ENCODE measurements at places on chromosomes 12 and 14.

DNA sequence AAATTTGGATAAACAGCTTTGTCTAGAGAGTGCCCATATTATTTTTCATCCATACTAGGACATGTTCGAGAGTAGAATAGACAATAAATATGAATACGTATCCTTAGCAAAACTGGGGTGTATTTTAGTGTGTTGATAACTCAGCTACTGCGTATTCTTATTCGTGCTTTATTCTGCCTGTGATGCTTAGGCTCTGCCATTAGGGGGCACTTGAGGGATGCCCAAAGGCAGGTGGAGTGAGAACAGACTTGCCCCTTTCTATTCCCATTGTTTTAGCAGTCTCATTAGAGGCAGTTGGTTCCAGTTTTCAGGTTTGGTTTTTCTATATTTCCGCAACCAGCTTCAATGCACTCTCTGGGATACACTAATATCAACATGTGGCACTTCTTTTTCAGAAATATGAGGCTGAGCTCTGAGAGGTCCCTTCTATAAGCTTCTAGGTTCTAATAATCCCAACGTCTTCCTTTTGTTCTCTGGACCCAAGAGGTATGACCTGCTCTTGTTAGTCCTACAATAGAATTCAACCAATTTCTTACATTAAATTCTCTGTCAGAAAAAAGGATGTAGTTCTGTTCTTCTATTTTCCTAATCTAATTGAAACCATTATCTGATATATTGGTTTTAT is 985.7 kb upstream of the FBXO33 start:
- DNase-seq = no peak

GRCh38 chr14:66541627-66542026 is 33.7 kb downstream of the GPHN start:
- no peak for DNase-seq

DNA sequence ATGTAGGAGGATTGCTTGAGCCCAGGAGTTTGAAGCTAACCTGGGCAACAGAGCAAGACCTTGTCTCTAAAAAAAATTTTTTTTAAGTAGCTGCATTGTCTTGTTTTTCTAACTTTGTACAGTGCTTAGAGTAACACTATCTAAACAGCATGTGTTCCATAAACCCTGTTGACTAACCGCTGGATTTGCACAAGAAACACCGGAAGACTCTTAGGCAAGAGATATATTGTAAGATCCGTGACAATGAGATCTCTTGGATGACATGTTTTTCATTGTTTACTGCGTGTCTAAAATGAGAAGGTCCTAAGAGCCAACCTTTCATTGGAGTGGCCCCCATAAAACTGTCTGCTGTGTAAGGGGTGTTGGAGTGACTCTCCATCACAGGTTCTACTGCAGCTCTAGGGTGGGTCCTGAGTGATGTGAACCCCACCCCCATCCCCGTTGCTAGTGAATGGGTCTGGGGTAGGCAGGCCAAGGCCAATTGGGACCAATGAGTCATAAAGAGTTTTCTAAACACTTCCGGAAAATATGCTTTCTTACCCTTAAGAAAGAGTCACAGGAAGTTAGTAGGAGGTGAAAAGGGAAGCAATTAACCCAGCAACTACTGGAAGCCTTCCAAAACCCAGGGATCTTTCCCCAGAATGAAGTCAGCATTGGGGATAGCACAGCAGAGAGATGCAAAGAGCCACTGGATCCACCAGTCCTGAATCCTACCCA is 24.3 kb upstream of the PCNX1 start:
- DNase-seq = no peak

DNA sequence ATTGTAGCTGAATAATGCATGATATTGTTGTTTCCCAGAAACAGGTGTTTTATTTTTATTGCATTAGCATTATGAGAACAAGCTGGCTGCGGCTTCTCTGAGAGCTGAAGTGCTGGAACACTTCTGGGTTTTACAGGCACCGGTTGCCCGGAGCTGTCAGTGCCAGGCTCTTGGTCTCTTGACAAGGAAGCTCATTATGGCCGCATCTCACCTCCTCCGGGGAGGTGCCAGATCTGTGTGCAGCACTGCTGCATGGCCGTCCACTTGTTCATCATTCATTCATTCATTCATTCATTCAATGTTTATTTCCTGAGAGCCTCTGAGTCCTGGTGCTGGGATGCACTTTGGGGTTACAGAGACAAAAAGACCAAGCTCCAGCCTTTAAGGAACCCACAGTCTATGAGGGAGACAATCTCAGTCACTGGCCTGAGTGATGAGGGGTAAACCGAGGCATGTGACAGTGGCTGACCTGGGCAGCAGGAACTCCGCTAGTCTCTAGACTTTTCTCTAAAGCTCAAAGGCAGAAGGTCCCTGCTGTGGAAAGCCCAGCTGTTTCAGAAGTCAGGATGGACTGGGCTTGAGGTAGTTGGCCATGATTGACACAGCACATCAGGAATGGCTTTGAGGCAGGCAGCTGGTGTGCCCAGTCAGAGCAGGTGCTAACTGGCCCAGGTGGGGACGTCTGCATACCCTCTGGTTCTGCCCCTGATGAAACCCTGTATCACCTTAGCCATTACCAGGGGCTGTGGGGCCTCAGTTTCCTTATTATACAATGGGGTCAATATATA is 181.0 kb downstream of the ADGRD1 start:
- DNase-seq = no peak

DNA sequence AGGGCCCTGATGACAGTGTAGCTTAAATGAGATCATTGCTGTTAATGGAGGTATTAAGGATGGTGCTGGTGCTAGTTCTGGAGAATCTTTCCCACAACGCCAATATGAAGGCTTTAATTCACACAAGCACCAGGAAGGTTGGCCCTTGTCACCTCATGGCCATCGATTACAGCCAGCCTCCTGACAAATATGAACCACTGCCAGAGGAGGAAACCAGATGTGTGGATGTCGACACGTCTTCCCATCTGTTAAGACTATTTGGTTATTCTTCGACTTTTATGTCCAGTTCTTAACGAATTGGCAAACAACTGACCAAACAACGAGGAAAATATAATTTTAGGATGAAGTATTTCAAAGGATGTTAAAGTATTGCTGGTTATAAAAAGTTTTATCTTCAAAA is 79.5 kb downstream of the PIK3C2G start:
- DNase-seq = no peak

DNA sequence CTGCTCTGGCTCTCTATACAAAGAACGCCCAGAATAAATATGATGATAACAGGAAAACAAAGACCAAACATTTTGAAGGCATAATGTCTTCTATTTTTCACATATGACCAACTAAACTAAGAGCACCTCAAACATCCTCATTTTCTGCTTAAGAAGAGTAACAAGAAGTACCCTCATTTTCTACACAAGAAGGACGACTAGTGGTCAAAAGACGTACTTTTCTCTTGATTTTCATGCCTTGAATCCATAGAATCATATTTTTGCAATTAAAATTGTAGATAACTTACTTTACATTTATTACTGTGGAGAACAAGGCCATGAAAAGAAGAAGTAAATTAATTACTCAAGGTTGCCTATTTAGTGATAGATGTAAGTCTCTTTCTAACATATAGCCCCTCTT is 358.6 kb downstream of the DUSP6 start:
- DNase-seq = no peak

DNA sequence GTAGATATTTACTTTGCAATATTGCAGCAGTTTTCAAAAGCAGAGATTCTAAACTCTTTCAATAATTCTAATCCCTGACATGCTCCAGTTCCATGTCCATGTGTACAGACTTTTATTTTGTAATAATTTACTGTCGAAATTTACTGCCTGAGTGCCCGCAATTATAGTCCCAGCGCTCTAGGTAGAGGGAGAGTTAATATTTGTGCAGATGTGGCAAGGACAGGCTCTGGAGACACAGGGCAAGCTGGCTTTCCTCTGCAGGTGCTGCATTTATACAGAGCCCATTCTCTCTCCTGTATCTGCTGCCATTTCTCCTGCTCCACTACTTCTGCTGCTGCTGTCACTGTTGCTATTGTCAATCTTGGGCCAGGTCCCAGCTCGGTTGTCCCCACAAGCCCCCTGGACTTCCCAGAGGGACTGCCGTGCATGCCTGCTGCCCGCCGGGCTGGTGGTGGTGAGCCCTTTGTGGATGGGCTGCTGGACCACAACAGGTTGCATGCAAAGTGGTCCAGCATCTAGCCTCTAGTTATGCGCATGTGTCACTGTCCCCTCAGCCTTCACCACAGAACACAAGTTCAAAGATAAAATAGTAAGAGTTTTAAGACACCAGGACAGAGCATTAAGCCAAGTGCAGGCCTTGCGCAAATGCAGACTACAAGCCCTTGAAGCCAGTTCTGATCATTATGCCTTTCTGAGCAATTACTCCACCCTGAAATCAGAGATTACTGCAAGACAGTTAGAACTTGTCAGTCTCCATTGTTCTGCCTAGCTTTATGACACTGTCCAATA is 40.8 kb upstream of the CSRP2 start:
- no peak for DNase-seq

DNA sequence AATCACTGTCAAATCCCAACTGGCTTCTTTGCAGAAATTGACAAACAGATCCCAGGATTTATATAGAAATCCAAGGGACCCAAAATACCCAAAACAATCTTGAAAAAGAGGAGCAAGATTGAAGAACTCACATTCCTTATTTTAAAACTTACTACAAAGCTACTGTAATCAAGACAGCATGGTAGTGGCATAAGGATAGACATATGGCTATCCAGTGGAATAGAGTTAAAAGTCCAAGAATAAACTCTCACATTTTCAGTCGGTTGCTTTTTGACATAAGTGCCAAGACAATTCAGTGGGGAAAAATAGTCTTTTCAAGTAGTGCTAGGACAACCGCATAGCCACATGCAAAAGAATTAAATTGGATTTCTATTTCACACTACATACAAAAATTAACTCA is 81.0 kb upstream of the HOXC13 start:
- DNase-seq = no peak

DNA sequence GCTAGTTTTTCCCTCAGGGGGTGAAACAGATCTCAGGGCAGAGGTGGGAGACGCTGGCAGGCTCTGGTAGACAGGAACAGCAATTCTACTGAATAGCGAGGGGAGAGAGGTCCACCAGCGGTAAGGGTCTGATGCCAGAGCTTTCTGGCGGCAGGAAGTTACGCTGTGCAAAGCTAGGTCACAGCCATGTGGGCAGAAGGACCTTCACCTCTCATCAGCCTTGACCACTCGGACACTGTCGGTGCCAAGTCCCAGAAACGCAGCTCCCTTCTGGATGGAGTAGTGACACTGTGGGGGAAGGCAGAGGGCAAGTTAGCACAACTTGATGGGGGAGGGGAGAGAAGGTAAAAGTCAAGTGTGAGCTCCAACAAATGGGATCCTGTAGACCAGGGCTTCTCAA is 10.3 kb upstream of the ZNF740 start:
- no peak for DNase-seq

DNA sequence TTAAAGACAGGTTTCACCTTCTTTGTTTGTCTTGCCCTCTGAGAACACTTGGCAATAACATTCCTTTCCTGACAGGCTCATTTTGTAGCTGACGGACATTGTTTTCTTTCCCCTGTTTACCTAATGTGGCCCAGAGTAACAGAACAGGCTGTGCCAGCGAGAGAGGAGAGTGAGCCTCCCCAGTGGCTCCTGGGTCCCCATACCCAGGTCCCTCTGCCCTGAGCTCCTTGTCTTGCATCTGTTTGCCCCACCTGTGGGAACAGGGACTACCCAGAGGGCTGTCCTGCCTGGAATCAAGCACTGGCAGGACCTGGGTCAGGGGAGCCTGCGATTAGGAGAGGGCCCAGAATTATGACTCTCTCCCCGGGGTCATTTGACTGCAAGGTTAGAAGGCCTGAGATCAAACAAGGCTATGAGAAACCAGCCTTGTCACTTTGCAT is 222.9 kb downstream of the ZFP36L1 start:
- DNase-seq = no peak

DNA sequence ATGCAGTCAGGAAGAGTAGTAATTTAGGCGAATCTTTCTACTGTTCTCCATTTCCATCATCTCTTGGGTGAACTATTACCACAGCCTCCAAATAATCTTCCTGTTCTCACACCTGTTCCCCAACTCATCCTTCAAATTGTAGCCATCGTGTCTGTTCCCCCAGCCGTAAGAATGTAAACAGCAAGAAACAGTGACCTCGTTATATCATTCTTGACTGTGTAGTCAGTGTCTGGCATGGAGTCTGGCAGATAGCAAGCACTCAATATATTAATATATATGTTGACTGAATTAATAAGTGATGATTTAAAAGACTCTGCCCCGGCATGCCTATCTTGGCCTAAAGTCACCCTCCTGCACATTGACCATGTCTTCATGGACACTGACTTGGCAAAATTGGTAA is 20.3 kb downstream of the PDE6H start:
- no peak for DNase-seq

GRCh38 chr14:52115286-52115685 is 46.4 kb upstream of the NID2 start:
- DNase-seq = no peak

DNA sequence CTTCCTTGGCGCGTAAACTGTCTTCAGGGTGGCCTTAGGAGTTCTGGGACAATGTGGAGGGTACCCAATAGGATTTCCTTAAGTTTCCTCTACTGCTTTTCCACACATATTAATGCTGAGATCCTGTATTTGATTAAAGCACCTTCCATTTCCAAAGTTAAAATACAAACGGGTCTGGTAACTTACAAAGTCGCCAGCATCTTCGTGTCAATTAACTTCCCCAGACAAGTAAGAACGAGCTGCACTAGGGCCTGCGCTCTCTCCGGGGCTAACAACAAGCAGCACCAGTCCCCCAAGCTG is 130.9 kb downstream of the NDUFA12 start:
- DNase-seq = no peak

DNA sequence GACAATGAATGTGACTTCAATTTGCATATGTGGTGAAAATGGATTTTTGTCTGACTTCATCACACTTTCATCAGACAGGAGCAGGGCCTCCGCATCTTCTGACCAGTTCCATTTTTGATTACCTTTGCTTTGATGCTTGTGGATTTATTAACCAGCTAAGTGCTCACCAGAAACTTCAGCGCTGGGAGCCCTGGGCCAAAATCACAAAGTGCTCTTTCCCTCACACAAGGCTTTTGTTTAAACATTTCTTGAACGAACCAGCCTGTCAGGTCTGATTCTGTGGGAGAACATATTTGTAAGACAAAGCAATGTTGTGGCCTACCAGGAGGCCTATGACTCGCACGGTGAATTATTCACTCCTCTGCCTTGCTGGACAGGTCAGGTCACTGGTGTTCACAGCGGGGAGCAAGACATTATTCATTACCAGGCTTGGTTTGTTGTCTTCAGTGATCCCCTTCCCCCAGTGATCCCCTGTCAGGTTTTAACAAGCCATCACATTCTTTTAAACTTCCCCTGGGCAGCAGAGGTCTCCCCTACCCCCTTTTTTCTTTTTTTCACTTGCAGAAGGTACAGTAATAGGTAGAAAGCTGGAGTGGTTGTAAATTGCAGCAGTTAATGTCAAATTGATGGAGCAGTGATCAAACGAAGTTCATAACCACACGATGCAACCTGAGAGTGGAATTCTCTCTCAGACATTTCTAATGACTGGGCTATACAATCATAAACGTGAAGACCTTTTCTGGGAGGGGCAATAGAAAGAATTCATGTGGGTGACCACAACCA is 167.5 kb upstream of the PRICKLE1 start:
- DNase-seq = no peak

- DNase-seq = no peak
Observed at GRCh38 chr12:75170640-75171185, 38.9 kb downstream of the KCNC2 start.
